ENCODE measurements at places on chromosomes 16 and 17. TPM values are rescaled to one million over a fixed set of nuclear protein-coding genes. Genes with fewer than 3 reads are reported as not detected.

Gene ANKFN1
- not detected for total RNA-seq

Gene ICAM2
- total RNA-seq, result 6.8 TPM

Gene GFAP
- 0.49 TPM for total RNA-seq

Gene EPX
- not detected for total RNA-seq

Gene HSD17B2
- total RNA-seq, result 0.33 TPM

Gene AOC3
- 0.38 TPM for total RNA-seq

Gene ZNF19
- total RNA-seq, result 5.8 TPM

Gene SUMO2
- 101 TPM for total RNA-seq

Gene ENO3
- 2.0 TPM for total RNA-seq

Gene CACNG4
- not detected for total RNA-seq

Gene SLC16A6
- not detected for total RNA-seq

Gene BRICD5
- 3.8 TPM for total RNA-seq

Gene CRHR1
- total RNA-seq, result not detected

Gene NPIPA5
- 2.0 TPM for total RNA-seq

Gene CDRT15
- not detected for total RNA-seq

Gene GALR2
- total RNA-seq, result 1.3 TPM

Gene CENPX
- total RNA-seq, result 33.2 TPM

Gene SYNGR3
- 10.0 TPM for total RNA-seq

Gene CMTM2
- total RNA-seq, result 0.13 TPM

Gene SYCE1L
- 2.0 TPM for total RNA-seq

Gene EIF3CL
- 151 TPM for total RNA-seq

Gene KRT31
- total RNA-seq, result not detected

Gene TNFRSF13B
- total RNA-seq, result not detected

Gene NT5C3B
- total RNA-seq, result 54.9 TPM

Gene CHRNE
- 0.16 TPM for total RNA-seq

Gene KRTAP2-2
- total RNA-seq, result not detected

Gene KRTAP9-4
- total RNA-seq, result not detected

Gene DBF4B
- total RNA-seq, result 16.0 TPM

Gene ABCA6
- not detected for total RNA-seq

Gene CLEC18A
- total RNA-seq, result 15.8 TPM

Gene KIF18B
- 35.8 TPM for total RNA-seq

Gene CD300A
- not detected for total RNA-seq

Gene TRPV2
- total RNA-seq, result 36.8 TPM

Gene TMEM92
- total RNA-seq, result 11.0 TPM

Gene GPR179
- total RNA-seq, result not detected

Gene MARF1
- 12.4 TPM for total RNA-seq

Gene ZC3H18
- total RNA-seq, result 12.4 TPM

Gene C16orf74
- total RNA-seq, result 11.4 TPM

Gene MFAP4
- 0.33 TPM for total RNA-seq

Gene ZNF18
- total RNA-seq, result 4.7 TPM

Gene HSPB9
- total RNA-seq, result not detected

Gene IRX3
- total RNA-seq, result 5.9 TPM

Gene RAI1
- 52.0 TPM for total RNA-seq

Gene SHISA9
- total RNA-seq, result 4.7 TPM

Gene NR1D1
- 2.1 TPM for total RNA-seq

Gene MPO
- not detected for total RNA-seq
